ENCODE measurements at places on chromosomes 5 and 9.

- no peak for DNase-seq
Observed at GRCh38 chr9:36151316-36152210, 15.0 kb downstream of the GLIPR2 start.

GRCh38 chr5:5721881-5722280 is 299.4 kb downstream of the ICE1 start:
- DNase-seq, result no peak

DNA sequence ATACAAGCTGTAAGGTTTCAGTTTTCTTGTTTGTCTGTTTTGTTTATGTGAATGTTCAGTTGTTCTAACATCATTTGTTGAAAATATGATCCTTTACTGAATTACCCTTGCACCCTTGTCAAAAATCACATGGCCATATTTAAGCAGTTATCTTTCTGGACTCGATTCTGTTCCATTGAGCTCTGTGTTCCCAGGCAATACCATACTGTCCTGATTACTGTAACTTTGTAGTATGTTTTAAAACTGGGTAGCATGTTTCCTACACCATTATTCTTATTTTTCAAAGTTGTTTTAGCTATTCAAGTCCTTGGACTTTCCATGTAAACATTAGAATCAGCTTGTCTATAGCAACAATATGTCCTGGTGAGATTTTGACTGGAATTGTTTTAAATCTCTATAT is 66.7 kb upstream of the PRSS3 start:
- no peak for DNase-seq

DNA sequence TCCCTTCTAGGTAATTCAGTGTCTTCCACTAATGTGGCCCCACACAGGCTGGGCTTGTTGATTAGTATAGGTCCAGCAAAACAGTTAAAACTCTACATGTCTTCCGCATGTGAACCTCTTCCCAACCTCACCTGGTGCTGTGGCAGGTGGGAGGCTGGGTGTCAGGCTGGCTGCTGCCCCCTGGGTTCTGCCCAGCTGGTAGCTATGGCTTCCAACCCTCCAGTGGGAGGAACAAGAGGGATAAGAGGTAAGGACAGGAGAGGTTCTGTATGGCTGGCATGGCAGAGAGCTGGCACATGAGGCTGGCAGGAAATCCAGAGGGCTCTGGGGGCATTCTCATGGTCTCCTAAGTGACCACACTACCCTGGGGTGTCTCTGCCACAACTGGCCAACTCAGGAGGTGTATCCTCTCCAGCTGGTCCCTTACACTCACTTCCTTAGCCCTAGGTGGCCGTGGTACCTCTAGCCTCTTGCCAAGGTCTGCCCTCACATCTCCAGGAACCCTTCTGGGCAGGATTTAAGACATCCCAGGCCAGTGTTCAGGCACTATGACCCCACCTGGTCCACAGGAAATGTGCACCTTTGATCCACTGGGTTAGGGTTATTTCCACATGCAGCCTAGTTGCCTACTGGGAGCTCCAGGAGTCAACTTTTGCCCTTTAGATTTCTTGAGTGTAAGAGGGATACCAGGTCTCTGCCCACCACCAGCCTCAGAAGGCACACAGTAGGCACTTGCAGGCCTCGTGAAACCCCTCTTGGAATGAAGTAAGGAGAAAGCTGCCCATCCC is 41.7 kb downstream of the AHRR start:
- DNase-seq, result no peak

- no peak for DNase-seq
Observed at GRCh38 chr9:13063880-13064459, 215.5 kb downstream of the MPDZ start.

GRCh38 chr9:99074902-99075245 is 30.0 kb upstream of the TGFBR1 start:
- no peak for DNase-seq

DNA sequence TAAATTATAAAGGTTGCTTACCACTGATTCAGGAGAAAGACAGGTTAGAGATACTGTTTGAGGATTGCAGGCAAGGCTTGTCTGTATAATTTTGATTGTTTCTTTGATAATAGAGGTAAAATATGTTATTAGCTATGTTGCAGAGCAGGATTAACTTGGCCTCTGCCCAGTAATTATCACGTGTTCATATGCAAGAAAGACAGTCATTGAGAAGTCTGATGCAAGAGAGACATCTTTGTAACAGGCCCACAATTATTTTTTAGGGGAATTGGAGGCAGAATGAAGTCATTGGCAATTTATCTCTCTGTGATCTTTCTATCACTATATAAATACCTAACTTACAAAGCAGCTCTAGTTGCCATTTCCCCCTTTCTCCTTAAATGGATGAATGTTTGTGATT is 46.0 kb downstream of the SLC44A1 start:
- DNase-seq, result peak; percentile 48

DNA sequence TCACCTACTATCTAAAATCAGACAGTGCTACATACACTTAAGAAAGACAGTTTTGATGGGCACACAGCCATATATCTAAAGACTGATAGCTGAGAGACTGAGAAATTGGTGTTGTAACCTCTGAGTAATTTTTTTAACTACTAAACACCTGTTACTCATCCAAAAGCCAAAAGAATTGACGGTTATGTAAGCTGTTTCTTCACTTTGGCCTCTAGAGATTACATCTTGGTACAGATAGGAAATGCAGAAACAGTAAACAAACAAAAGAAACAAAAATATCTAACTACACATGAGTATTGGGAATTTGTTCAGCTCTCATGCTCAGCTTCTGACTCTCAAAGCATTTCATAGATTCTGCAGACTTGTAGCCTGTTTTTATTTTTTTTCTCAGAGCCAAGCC is 152.1 kb upstream of the GAS1 start:
- DNase-seq, result no peak

DNA sequence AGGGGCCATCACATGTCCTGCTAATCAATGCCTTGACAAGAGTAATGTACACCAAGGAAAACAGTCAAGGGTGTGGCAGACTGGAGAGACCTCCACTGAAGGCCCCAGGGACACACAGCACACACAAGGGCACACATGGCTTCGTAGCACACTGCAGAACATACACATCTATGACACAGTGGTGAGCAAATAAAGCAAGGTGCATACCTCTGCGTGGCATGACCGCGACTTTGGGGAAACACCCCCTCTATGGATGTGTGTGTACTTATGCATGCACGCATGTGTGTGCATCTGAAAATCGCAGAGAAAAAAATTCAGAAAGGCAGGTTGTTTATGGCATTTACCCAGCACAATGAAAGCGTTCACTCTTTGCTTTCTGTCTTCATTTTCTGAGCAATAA is 20.5 kb downstream of the SEMA4D start:
- DNase-seq, result no peak

- DNase-seq, result no peak
Observed at GRCh38 chr9:122265149-122265915, 650 bp downstream of the MRRF start.

- no peak for DNase-seq
Observed at GRCh38 chr9:130711469-130711868, 17.9 kb downstream of the EXOSC2 start.

- peak; percentile 97 for DNase-seq
Observed at GRCh38 chr9:107637421-107638420, 148.2 kb upstream of the KLF4 start.

DNA sequence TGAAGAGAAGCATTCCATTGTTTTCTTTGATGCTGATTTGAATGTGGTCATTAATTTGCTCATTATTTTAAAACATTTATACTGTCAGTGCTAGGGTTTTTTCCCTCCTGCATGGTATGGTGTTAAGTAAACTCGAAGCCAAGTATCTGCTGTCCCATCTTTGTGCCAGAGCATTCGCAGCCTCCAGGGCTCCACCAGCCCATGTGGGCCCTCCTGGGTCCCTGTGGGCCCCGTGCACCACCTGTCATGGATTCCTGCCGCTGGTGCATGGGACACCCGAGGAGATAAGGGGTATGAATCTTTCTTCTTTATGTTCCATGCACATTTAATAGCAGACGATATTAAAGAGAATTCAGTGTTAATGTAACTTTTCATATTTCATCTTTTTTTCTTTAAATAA is 95.1 kb downstream of the TRIO start:
- DNase-seq, result no peak

DNA sequence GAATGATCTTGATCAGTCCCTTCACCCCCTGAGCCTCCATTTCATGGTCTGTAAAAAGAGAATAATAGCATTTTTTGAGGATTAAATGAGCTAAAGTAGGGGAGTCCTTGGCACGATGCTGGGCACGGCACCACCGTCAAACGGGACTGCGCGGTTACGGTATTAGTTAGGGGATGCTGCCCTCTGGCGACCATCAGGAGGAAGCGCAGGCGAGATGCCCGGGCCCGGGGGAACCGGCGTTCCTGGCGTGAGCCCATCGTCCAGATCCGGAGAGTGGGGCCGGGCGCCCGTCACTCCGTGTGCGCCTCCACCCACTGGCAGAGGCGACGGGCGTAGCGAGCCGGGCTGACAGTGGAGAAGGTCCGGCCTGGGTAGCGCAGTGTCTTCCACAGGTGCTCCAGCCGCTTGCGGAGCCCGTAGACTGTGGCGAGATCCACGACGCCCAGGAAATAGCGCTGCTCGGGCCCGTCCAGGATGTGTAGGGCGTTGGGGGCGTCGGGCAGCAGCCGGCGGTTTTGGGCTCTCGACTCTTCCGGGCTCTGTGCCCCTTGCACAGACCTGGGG is 4.8 kb upstream of the ST6GALNAC4 start:
- DNase-seq, result no peak

- peak; percentile 31 for DNase-seq
Observed at GRCh38 chr9:88809355-88810161, 181.7 kb upstream of the S1PR3 start.

DNA sequence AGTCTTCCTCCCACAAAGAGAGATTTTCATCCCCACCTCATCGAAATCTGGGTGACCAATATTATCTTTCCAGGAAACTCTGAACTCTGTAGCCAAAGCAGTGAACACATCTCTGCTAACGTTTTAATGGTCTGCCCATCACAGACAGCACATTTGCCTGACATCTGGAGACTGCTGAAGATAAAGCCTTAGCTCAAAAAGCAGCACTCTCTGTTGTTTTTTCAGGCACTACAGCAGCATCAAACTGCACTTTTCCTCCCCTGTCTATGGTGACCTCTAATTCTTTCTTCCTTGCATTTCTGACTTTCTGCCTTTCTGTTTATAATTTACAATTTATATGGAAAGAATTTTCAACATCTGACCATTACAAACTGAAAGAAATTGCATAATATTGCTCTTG is 66.8 kb downstream of the RAB3C start:
- DNase-seq, result no peak

GRCh38 chr5:130402906-130403305 is 498.6 kb downstream of the CHSY3 start:
- no peak for DNase-seq

GRCh38 chr5:113057557-113057984 is 81.0 kb downstream of the DCP2 start:
- DNase-seq, result no peak

DNA sequence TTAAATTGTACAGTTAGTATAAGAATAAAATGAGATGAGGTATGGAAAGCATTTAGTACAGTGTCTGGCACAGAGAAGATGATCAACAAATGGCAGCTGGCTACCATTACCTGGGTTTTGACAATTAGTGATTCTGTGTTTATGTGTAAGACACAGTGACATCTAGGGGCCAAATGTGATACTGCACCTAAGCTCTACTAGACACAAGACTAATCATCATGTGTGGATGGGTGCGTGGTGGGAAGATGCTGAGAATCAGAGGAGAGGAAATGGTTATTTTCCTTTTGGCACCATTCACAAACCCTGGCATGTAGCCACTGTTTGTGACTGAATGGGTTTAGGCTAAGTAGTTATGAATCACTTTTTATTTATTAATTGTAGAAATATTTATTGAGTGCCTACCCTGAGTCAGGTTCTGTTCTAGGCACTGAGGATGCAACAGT is 109.8 kb upstream of the TBC1D2 start:
- no peak for DNase-seq

- DNase-seq, result no peak
Observed at GRCh38 chr9:20236676-20237075, 385.6 kb downstream of the MLLT3 start.

- no peak for DNase-seq
Observed at GRCh38 chr5:78893940-78894677, 91.0 kb downstream of the ARSB start.

- peak; percentile 70 for DNase-seq
Observed at GRCh38 chr5:15009420-15009819, 137.8 kb upstream of the ANKH start.

- no peak for DNase-seq
Observed at GRCh38 chr5:142120247-142120935, 11.8 kb downstream of the NDFIP1 start.

DNA sequence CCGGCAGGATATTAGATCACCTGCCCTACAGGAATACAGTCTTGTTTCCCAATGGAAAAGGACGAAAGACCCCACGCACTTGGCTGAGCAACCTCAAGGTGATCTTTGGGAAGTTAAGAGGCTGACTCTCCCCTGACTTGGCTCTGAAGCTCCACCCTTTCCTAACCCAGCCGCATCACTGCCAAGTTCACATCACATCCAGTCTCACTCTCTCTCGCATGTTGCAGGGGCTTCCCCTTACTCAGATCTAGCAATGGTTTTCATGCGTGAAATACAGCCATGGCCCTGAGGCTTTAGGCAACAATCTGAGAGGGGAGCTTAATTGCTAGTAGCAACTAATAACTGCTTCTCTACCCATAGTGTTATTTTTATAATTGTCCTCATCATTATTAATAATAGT is 211.6 kb downstream of the DOCK8 start:
- no peak for DNase-seq

GRCh38 chr9:134738869-134739659 is 97.5 kb downstream of the COL5A1 start:
- peak; percentile 41 for DNase-seq

GRCh38 chr9:125428060-125428901 is 166.7 kb downstream of the GAPVD1 start:
- DNase-seq, result peak; percentile 38

DNA sequence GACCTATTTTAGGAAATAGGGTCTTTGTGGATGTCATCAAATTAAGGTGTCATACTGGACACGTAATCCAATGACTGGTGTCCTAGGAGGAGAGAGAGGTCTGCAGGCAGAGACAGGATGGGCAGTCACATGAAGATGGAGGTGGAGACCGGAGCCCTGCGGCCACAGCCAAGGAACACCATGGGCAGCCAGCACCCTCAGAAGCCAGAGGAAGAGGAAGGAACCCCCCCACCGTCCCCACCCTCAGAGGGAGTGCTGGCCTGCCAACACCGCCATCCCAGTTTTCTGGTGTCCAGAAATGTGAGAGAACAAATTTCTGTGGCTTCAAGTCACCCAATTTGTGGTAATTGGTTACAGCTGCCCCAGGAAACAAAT is 88.3 kb downstream of the NSUN2 start:
- DNase-seq, result no peak

- DNase-seq, result peak; percentile 2
Observed at GRCh38 chr9:1619915-1620710, 395.0 kb upstream of the SMARCA2 start.

GRCh38 chr5:76960004-76960625 is 7.3 kb downstream of the CRHBP start:
- DNase-seq, result no peak

DNA sequence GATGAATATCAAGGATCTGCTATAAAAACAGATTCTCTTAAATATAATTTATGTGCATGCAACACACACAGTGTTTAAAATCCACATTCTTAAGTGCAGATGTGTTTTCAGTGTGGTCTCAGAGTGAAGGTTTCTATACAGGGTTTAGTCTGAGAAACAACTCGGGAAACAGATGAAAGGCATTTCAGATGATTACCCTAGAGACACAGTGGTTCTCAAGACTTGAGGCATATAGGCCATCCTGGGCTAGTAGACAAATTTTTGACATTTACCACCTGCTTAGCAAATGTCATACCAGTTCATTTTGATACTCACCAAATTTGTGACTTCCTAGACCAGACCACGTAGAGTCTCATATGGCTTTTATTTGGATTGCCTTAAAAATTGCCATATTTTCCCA is 216.5 kb downstream of the ARL15 start:
- DNase-seq, result no peak

GRCh38 chr5:36743891-36744772 is 132.4 kb upstream of the NIPBL start:
- peak; percentile 78 for DNase-seq
